ENCODE measurements at places on chromosomes 12 and 14.

DNA sequence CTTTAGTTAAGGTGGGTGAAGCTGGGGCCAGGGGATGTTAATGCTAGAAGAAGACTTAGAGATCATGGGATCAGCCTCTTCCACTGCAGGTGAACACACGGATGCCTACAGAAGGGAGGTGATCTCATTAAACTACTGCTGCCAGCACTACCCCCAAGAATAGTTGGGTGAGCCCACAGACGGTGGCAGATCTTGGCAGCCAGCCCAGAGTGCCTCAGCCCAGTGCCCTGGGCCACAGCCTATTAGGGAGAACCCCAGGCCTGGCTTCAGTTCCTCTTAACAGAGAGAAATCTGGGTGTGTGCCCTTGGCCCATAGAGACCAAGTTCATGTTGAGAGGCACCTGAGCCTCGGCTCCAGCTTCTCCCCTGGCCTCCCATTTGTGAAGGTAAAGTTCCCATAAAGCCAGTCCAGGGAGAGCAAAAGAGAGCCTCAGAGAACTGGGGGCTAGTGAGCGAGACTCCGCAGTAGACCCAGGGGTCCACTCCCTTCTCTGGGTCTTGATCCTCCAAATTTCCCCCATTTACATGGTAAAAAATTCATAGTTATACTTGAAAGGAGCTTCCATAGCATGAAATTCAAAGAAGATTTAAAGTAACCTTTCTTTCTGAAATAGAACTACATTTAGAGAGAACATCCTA, 125.0 kb upstream of the CCND2 start:
- DNase-seq, result peak; percentile 47

- DNase-seq, result peak; percentile 59
Measured at GRCh38 chr12:29158115-29158763, 9.2 kb downstream of the FAR2 start.

DNA sequence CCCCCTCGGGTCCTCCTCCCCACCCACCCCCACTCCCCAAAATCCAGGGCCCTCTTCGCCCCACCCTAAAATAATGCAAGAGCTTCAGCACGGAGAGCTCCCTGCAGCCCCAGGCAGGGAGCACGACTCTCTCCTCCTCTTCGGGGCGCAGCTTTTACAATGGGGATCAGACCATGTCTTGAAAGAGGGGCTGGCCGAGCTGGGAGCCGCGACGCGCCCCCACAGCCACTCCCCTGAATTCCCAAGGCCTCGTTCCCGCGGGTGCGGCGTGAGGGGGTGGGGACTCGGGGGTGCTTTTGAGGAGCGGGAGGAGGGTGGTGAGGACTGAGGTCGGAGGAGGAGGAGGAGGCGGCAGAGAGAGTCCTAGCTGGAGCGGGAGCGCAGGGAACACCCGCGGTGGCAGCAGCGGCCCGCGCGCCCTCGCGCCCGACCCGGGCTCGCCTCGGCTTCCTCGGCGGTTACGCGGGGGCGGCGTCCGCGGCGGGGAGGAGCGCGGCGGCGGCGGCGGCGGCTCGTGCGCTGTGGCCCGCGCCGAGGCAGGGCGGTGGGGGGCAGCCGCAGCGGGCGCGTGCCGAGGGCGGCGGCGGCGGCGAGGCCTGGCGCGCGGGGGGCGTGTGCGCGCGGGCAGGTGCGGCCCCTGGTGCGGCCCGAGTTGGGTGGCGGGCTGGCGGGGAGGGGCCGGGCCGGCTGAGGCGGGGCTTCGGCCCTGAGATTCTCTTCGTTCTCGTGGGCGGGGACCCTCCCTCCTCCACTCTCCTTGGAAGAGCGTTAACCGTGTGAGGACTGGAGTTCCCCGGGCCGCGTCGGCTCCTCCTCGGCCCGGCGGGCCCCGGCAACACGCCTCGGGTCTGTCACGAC, at the start of gene ANKS1B:
ANKS1B (minus strand) TSS at position 666 of the 858 bp plus-strand sequence. CDS start 699 bp downstream, outside the sequence.
- DNase-seq, result peak; percentile 13

DNA sequence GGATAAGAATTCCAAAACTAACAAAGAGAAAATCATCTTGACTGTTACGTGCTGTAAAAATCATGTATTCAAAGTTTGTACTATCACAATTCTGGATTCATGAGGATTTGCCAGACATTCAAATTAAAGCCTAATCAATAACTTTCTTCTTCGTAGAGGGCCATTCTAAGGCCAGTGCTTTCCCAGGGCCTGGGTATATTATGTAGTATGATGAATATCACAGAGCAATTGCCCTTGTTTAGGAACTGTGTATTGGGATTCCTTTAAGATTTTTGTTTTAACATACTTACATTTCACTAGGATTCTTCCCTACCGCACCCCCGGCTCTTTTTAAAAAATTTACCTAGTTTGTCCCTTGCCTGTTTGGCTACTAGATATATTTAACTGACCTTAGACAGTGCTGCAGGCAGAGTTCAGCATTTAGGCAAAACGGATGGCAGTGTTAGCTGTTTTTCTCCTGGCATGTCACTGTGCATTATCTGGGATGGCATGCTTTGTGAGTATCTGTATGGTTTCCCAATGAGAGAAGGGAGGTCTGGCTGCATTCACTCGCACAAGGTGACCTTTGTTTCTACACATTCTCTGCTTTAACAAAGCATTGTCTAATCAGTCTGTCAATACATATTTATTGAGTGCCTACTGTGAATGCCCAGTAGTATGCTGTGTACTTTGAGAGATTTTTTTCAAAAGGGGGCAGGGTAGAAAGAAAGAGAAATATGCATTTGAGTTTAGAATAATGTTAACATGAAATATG, 63.3 kb downstream of the ERC1 start:
- peak; percentile 56 for DNase-seq

DNA sequence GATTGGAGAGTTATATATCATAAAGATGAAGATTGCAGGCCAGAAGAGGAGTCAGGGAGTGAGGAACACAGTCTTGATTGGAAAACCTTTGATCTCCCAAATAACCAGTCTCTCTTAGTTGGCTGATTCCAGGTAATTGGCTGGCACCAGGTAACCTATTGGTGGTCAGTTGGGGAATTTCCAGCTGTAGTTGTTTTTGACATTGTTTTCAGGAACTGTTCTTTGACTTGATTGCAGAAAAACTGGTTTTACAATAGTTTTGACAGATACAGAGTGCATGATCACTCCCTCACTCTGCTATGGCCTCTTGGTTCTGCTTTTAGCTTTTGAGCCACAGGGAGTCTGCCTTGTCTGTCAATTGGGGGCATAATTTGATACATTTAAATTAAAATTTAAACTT, 71.6 kb downstream of the ZNF641 start:
- DNase-seq, result no peak

GRCh38 chr12:28512406-28512805, 322.1 kb downstream of the CCDC91 start:
- no peak for DNase-seq

DNA sequence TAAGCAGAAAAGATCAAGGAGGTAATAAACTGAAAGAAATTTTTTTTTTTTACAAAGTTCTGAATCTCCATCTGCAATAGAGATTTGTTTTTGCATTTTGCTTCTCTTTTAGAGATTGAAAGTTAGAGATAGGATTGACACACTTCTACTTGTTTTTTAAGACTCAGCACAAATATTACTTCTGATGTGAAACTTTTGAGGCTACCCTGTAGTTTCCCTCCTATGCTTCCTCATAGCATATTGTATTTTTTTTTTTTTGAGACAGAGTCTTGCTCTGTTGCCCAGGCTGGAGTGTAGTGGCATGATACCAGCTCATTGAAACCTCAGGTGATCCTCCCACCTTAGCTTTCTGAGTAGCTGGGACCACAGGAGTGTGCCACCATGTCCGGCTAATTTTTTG, 32.1 kb upstream of the SGPP1 start:
- DNase-seq, result no peak

DNA sequence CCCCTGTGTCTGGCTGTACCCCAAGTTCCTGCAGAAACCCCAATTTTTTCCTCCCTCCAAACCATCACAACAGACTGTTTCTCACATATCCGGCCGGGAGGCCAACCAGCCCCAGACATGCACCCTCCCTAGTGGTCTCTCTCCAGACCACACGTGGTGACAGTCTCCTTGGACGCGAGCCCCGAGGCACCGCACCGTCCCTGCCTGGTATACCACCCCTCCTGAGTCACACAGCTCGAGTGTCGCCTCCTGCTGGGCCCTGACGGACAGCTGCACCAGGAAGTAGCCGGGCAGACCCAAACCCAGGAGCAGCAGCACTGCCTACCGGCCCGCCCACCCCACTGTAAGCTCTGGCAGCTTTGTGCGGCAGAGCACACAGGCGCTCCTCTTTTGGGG, 97.4 kb downstream of the RFLNA start:
- peak; percentile 33 for DNase-seq

GRCh38 chr14:36288496-36288895, 31.9 kb downstream of the MBIP start:
- DNase-seq, result no peak

- DNase-seq, result no peak
Measured at GRCh38 chr14:20219033-20219432, 4.5 kb upstream of the OR11H6 start.

DNA sequence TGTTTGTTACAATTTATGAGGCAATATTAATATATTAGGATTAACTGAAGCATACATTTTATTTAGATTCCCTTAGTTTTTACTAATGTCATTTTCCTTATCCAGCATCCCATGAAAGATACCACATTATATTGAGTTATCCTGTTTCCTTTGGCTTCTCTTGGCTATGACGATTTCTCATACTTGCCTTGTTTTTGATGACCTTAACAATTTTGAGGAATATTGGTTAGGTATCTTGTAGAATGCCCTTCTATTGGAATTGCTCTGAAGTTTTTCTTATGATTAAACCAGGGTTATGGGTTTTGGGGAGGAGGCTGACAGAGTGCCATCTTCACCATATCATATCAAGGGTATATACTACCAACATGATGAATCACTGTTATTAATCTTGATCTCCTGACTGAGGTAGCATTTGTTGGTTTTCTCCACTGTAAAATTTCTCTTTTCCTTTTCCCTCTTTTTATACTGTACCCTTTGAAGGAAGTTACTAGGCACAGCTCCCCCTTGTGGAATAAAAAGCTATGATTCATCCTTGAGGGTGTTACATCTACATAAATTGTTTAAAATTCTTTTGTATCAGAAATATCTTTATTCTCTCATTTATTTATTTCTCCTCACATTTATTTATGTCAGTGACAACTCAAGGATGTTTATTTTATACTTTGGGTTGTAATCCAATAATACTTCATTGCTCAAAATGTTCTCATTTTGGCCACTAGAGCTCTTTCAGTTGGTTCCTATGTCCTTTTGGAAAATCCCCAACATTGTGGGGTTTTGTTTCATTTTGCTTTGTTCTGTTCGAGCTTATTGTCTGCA, 239.0 kb downstream of the SLC16A7 start:
- DNase-seq, result peak; percentile 22

GRCh38 chr14:69573831-69574262, 824 bp downstream of the CCDC177 start:
- DNase-seq, result no peak

DNA sequence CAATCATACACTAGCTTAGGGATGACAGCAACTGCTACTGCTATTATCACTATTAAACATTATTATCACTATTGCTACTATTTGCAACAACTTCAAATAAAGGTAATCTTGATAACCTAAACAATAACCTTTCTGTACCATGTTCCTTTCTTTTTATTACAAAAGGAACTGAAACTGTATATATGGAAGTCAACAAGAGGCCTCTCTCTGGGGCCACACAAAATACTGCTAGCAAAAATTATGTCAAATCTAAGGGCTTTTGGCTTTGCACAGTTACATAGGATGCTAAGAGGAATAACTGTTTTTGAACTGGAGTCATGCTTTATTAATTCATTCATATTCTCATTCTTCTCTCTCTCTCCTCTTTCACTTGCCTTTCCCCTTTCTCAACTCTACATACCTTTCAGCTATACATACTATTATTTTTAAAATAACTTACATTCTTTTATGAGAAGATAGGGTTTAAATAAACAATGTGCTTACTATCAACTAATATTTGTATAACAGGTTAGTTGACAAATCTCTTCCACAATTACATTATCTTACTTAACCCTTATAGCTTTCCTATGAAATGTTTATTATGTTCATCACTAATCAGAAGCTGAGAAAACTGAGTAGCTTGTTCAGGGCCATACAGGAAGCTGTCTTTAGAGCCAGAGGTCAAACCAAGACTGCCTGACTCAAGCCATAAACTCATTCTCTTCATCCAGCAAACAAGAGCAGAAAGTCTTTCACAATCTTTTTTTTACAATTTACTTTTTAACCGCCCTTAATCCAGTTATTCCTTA, 25.7 kb downstream of the SPTSSA start:
- no peak for DNase-seq

- DNase-seq, result peak; percentile 73
Measured at GRCh38 chr14:75279153-75279762, 630 bp downstream of the FOS start.

DNA sequence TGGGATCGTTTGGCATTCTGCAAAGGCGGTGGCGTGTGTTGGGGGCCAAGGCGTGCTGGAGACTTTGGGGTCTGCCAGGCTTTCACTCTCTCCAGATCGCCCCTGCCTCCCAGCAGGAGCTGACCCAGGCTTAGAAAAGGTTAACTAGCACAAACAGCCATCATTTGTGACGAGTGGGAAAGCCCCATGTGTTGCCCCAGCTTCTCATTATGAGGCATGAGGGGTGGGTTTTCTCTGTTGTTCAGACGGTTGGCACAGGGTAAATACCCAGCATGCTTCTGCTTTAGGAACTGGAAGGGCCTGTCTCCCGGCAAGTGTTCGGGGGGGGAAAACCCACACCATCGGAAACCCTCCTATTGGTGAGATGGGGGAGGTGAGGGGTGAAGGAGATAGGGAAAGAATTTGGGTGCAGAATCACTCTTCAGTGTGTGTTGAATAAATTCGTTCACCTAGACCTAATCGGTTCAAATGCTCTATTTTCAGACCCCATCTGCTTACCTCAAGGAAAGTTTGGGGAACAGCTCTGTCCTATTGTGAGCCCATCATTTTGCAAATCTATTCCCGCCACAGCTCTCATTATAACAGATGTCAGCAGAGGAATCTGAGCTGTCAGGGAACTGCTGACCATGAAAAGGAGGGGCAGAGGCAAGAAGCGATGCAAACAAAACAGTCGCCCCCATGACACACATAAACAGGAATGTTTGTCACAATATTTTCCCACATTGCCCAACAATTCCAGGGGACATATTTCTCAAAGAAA, 34.7 kb upstream of the C12orf42 start:
- DNase-seq, result no peak

GRCh38 chr14:105475269-105476096, 862 bp downstream of the CRIP2 start:
- peak; percentile 30 for DNase-seq

- DNase-seq, result peak; percentile 92
Measured at GRCh38 chr12:53696285-53696654, 20.4 kb upstream of the ATP5MC2 start.

DNA sequence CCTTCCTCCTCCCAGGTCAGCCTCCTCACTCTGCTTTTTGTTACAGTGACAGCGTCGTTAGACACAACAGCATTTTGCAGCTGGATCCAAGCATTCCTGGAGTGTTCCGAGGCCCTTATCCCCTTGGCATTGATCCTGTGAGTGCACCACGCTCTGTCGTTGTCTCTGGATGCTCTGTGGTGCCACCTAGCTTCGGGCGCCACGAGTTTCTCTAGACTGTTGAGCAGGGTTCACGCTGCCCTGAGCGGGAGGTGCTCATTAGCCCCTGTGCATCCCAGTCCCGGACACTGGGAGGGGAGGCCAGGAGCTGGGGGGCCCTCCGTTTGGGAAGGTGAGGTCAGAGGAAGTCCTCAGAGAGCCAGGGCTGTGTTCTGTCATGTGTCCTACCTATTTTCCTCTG, 17.3 kb upstream of the DNAH10 start:
- DNase-seq, result no peak

- no peak for DNase-seq
Measured at GRCh38 chr12:113449839-113450238, 21.8 kb downstream of the LHX5 start.

GRCh38 chr12:73274976-73275375, 1002.8 kb downstream of the TRHDE start:
- DNase-seq, result no peak

- no peak for DNase-seq
Measured at GRCh38 chr12:946631-947030, 2.9 kb downstream of the RAD52 start.
